Astrocyte of the spinal cord (primary cell): ENCODE measurements at places on chromosomes 3 and 15.

DNA sequence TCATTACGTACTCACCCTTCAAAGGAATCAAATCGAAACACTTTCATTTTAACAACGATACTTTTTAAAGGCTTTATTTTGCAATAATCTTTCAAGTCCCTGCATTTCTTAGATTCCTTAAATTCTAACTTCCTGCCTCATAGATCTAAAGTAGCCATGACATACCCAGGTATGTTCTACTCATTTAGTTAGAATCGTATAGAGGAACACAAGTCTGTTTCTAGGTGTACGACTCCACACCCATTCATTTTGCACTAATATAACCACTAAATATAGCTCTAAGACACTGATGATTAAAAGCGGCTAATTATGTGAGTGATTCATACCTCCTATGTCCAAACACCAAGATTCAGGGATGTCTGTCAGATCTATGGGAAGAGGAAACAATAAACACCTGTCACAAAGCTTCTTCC is 1.3 kb downstream of the ATP13A3 start:
- peak; percentile 45 for DNase-seq

DNA sequence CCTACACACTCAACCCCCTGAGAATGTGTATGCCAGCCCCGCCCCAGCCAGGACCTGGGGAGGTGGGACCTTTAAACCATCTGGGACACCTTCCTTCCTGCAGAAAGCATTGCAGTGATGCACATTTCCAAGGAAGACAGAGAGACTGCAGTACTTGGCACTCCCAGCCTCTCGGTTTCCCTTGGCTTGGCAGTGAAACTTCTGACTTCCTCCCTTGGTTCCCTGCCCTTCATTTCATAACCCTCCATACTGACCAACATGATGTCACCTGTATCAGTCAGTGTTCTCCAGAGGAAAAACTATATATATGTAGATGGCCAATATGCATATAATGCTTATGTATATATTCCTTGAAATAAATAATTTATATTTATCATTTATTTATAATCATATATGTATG is 103.2 kb downstream of the SST start:
- peak; percentile 9 for DNase-seq

DNA sequence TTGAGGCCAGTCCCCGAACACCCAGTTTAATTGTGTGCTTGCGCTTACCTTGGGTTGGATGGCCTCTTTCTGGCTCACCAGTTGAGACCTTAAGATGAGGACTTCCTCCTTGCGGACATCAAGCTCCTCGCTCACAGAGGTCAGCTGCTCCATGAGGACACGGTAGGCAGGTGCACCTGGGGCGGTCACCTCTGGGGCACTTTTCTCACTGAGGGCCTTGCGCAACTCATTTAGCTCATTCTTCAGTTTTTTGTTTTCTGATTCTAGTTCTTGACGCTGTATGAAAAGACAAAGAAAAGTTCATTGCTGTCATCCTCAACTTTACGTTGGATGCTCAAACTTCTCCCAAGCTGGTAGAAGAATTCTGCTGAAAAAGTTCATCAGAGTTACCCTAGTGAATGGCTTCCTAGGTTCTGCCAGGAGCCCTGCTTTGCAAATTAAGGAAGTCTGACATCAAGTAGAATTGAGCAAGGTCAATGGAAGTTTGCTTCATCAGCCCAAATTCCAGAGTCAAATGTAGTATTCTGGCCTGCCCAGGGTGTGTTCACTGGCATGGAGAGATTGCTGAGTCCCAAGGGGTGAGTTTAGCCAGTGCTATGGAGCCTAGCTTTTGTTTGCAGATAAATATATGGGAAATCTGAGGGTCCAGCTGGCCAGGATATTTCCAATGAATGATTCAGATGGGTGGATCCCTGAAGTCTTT is 55.8 kb upstream of the MYO5C start:
- no peak for DNase-seq

DNA sequence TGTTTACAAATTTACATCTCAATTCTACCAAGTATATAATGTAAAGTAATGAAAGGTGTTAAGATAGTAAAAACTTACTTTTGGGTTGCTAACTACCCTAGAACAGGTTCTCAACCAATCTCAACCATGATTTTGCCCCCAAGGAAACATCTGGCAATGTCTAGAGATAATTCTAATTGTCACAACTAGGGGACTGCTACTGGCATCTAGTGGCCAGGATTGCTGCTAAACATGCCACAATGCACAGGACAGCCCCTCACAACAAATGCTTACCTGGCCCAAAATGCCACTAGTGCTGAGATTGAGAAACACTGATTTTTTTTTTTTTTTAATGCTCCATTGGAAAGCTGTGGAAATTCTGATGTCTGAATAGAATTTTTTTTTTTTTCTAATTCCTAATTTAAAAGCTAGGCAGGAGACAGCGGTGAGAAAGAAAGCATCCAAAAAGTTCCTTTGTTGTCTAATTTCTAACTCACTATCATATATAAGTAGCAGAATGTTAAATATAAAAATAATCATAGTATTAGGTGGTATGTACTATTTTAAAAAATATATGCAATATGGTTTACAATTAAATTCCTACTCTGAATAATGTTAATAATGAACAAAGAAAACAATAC is 81.5 kb downstream of the TJP1 start:
- no peak for DNase-seq

DNA sequence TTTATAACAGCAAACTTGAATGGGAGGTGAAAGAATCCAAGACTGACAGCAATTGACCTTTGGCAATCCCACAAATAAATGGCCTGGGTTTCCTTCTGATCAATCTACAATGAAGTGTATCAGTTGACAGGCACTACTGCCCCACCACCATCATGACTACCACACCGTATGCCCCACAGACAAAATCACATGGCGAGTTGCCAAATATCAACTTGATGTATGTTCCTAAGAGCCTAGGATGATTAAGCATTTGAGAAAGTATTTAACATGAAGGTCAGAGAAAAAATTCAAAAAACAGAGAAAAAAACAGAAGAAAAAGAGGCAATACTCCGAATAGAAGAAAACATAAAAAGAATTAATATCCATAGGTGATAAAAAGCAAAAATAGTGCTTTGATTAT is 215.9 kb upstream of the STAC start:
- no peak for DNase-seq

DNA sequence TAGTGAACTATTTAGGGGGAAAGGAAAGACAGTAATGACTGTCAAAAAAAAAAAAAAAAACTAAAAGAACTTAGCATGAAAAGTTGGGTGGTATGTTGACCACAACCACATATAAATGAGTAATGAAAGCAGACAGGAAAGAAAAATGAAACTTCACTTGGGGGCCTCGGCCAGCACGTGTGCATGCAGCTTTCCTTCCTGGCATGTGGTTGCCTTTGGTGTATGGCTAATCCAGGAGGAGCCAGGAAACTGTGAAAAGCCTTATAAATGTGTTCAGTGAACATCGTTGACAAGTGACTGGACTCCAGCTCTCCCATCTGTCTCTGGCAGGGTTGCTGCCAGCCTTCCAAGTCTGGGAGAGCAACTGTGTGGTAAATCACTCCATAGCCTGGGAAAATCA is 195.1 kb downstream of the DTWD1 start:
- DNase-seq, result peak; percentile 88

- no peak for DNase-seq
Measured at GRCh38 chr3:134772011-134772410, 23.0 kb upstream of the EPHB1 start.

GRCh38 chr3:161977063-161977462 is 480.5 kb downstream of the OTOL1 start:
- peak; percentile 75 for DNase-seq

- DNase-seq, result peak; percentile 16
Measured at GRCh38 chr3:161371441-161372320, at the start of gene SPTSSB. SPTSSB (minus strand) TSS chr3:161371517; CDS start chr3:161346323, 25,194 bp downstream.

DNA sequence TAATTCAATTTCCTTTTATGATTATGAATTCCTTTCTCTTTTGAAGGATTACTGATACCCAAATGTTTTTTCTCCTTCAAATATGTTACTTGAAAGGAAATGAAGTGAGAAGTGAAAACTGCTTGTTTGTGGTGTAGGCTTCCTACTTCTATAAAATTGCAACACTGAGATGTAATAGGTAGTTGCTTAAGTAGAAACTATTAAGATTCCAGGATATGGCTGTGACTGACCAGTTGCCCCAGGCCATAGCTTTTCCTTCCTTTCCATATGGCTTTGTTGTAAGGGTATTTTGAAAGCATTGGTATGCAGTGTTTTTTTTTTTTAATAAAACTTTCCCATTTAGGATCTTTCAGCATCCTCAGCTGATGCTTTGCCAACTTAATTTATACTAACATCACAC is 28.5 kb downstream of the DNAJC13 start:
- peak; percentile 23 for DNase-seq

- DNase-seq, result peak; percentile 39
Measured at GRCh38 chr3:8581806-8582445, 62.7 kb downstream of the SSUH2 start.

GRCh38 chr3:142509079-142509478 is 61.2 kb upstream of the XRN1 start:
- no peak for DNase-seq

DNA sequence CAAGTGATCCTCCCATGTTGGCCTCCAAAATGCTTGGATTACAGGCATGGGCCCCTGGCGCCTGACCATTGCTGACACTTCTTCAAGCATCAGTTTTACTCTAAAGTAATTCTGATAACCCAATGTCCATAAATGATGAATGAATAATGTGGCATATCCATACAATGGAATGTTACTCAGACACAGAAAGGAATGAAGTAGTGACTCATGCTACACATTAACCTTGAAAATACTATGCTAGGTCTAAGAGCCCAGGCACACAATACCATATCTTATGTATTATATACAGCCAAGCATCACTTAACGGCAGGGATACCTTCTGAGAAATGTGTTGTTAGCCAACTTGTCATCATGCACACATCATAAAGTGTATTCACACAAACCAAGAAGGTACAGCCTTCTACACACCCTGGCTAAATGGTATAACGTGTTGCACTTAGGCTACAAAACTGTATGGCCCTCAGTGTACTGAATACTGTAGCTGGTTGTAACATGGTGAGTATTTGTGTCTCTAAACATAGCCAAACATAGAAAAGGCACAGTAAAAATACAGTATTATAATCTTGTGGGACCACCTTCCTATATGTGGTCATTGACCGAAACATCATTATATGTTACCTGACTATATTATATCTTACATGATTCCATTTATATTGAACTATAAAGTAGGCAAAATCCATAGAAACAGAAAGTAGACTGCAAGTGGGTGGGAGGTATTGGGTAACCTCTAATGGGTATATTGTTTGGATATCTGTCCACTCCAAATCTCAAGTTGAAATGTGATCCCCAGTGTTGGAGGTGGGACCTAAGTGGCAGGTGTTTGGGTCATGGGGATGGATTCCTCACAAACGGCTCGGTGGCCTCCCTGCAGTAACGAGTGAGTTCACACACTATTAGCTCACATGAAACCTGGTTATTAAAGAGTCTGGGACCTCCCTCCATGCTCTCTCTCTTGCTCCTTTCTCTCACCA is 31.4 kb downstream of the MKRN2 start:
- peak; percentile 13 for DNase-seq

DNA sequence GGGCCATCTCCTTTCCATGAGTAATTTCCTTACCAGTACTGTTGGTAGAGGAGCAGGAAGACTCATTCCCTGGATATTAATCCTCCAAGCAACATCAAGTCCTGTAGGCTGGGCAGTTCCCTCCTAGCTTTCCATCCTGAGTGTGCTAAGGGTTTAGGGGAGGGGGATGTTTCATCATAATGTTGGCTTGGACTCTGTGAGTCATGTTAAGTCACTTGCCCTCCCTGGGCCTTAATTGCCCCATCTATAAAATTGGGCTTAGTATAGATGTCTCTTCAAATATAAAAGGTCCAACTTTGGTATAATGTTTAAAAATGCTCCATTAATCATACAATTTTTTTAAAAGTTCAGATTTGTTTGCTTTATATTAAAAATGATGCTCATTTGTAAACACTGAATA is 52.7 kb downstream of the TLE3 start:
- DNase-seq, result no peak

- peak; percentile 34 for DNase-seq
Measured at GRCh38 chr3:136141891-136142290, 54.2 kb downstream of the MSL2 start.

DNA sequence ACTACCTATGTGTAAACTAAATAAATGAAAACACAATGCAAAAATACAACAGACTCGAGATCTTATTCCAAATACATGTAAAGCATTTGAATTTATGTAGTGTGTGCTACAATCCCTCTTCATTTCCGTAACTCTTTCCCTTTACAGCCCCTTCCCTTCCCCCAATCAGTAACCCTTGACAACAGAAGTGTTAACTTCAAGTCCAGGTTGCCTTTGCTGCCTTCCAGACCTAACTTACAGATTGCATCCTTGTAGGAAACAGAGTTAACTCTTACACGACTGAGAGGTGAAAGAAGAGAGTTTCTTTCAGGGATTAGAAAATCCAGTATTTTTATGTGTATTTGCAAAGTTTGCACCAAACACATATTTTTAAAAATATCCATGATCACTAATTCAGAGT is 1.4 kb upstream of the ROBO1 start:
- DNase-seq, result no peak

DNA sequence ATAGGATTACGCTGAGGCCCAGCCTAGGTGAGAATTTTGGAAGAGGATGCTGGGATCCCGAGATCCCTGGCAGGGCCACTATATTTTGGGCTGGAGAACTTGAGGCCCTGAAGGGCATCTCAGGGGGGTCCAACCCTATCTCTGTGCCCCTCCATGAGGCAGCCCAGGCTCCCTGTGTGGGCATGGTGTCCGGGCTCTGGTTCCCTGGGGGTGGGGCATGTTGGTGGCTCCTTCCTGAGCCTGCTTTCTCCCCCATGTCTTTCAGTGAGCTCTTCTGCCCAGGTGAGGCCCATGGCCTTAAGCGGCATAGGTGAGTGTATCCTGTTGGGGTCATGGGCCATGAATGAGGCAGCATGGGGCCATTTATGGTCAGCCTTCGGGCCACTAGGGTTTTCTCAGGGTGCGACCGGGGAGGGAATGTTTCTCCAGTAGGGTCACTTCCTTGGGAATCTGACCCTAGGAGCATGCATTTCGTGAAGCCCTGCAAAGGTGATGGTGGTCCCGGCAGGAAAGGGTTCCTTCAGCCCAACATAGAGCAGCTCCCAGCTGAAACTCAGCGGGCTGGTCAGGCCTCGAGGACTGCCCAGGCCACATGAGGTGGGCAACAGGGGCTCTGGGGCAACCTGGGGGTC is 191.3 kb downstream of the UBE3A start:
- no peak for DNase-seq

DNA sequence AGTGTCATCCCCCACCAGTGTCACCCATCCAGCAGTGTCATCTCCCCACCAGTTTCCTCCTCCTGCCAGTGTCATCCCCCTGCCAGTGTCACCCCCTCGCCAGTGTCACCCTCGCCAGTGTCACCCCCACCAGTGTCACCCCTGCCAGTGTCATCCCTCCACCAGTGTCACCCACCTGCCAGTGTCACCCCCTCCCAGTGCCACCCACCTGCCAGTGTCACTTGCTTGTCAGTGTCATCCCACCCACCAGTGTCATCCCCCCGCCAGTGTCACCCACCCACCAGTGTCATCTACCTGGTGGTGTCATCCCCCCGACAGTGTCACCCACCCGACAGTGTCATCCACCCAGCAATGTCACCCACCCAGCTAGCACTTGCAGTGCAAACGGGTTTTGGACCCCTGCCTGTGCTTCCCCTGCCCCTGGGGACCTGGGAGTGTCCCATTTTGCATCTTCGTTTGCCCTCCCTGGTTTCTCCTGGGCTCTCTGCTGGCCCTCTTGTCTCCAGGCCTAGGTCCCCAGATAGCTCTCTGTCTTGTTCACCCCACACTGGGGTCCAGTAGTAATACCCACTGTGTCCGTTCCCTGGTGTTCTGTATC is 99.8 kb upstream of the PRR20G start:
- no peak for DNase-seq

- peak; percentile 63 for DNase-seq
Measured at GRCh38 chr3:132255041-132255745, 62.0 kb upstream of the ACP3 start.
